ENCODE measurements at places on chromosomes 16 and 17. TPM values are rescaled to one million over a fixed set of nuclear protein-coding genes. Genes with fewer than 3 reads are reported as not detected.

KRT33A gene
- not detected for total RNA-seq

GALNS gene
- 18.3 TPM for total RNA-seq

RBFOX1 gene
- not detected for total RNA-seq

BAIAP3 gene
- 13.1 TPM for total RNA-seq

DNA sequence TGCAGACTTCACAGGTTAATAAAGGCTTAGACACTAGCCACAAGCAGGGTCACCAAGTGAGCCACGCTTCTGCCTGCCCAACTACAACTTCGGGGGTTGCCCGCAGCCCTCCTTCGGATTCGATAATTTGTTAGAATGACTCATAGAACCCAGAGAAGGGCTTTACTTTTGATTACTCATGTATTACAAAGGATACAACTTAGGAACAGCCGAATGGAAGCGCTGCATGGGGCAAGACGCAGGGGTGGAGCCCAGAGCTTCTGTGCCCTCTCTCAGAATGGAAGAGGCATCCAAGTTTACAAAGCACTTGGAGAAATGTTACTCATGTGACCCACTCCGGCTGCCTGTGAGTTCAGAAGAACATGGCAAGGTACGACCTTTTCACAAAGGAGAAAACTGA is 7.5 kb upstream of the CDH5 start:
- DNase-seq: peak; percentile 75

GRCh38 chr17:31527606-31528005 is 136.1 kb downstream of the RAB11FIP4 start:
- DNase-seq: no peak

GRCh38 chr16:80023865-80024264 is 423.3 kb upstream of the MAF start:
- DNase-seq: no peak

DNA sequence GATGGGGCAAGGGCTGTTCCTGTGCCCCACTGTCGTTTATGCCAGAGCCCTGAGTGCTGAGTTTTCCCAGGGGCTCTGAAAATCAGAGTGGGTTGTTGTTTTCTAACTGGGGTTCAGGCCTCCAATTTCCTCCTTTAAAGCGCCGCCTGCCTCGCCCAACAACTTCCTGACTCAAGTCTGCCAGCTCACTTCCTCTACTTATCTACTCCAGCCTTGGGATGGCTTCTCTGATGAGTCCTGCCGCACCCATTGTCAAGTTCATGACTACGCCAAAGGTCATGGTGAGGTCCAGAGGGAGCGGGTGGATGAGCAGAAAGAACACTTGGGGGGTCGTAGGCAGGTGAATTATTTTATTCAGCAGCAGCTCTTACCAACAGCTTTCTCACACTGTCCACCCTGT is 104.7 kb downstream of the UTP18 start:
- no peak for DNase-seq

DNA sequence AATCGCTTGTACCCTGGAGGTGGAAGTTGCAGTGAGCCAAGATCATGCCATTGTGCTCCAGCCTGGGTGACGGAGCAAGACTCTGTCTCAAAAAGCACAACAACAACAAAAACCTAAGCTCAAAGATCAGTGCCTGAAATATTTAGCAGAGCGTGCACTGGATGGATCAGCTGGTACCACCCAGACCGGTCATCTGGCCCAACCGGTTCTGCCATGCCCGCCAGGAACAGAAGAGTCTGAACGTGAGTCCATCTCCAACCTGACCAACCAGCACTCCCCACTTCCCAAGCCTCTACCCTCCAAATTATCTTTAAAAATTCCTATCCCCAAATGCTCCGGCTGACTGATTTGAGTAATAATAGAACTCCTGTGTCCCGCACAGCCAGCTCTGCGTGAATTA is 1.5 kb upstream of the UQCC4 start:
- no peak for DNase-seq

DNA sequence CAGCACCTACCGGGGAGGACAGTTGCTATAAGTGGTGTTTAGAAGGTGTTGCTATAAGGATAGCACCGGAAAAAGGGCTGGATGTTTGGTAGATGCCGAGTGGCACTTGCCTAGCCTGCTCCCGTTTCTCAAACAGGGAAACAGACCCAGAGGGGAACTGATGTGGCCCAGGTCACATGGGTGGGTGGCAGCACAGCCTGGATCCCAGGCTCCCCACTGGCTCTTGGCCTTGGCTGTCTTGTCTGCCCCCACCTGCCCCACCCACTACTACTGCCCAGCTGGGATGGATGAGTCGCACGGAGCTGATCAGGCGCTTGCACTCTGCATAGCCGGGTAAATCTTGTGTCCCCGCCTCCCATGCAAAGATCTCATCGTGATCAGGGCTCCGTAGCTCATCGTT is 7.2 kb downstream of the SMTNL2 start:
- DNase-seq: peak; percentile 6

DNA sequence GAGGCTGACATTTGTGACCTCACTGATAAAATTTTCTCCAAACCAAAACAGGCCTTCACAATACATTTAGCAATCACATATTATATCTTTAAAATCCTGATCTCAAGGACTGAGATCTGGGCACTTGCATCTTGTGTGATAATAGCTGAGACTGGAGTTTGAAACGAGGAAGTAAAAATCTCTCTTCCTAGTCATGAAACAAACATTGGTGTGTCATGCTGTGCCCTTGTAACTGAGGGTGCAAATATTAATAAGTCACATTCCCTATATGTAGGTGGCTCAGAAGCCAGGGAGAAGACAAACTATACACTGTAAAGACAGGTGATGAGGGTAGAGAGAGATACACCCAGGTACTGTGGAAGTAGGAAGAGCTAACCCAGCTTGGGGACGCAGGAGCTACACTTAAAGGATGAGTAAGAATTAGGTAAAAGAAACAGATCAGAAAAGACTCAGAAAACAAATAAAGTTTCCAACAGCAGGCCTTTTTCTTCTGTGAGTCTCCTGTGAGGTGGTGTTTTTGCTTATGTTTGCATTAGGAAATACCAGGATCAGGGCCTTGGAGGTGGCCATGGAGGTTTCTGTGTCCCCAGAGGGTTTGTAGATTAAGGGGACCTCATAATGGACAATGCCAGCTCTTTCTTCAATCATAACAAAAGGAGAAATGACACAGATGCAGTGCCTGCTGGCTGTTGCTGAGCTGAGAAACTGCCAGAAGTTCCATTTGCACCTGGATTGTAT is 335.7 kb downstream of the GRIN2A start:
- peak; percentile 58 for DNase-seq

DNA sequence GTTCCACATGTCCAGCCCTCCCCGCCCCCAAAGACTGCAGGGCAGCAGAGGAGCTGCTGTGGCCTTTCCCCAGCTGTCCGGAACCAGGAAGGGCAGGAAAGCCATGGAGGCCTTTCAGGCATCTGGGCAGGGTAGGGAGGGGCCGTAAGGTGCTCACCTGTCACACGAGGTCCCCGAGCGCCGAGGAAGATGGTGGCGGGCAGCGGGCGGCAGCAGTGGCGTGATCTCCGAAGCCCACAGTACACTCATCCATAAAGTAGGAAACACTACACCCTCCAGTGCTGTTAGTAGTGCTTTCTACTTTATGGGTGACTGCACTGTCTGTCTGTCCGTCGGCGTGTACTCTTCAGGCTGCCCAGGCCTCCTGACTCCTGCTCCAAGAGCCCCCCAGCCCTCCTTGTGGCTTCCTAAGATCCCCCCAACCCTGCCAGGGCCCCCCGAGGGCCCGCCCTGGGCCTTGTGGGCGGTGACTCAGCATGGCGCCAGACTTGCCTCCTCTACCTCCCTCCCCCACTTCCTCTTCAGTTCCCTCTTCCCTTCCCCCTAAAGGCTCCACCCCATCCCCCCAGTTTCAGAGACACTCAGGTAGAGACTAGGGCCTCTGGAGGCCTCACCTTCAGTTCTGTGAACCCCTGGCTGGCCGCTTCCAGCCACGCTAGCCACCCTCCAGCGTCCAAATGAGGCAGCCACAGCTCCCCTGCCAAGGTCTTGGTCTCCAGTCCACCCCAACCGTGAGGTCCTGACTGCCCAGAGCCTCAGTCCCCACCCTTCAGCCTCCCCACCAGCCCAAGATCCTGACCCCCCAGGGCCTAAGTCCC is 2.6 kb upstream of the TSPOAP1 start:
- DNase-seq: no peak

DNA sequence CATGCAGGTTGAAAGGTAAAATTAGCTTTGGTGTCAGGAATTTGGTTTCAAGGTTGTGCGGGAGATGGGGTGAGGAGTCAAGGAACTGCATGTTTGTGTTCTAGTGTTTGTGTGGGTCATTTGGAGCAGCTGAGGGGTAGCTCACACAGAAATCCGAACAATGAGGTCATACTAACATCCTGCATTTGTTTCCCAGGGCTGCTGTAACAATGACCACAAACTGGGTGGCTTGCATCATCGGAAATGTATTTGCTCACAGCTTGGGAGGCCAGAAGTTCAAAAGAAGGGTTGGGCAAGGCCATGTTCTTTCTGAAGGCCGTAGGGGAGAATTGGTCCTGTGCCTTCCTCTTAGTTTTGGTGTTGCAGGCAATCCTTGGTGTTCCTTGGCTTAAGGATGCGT is 287.4 kb downstream of the HAPSTR1 start:
- no peak for DNase-seq

GRCh38 chr17:40510328-40510648 is 8.9 kb upstream of the TNS4 start:
- DNase-seq: peak; percentile 87

- DNase-seq: no peak
These were observed 1.8 kb upstream of the TMEM98 start for GRCh38 chr17:32926183-32926582.

DNA sequence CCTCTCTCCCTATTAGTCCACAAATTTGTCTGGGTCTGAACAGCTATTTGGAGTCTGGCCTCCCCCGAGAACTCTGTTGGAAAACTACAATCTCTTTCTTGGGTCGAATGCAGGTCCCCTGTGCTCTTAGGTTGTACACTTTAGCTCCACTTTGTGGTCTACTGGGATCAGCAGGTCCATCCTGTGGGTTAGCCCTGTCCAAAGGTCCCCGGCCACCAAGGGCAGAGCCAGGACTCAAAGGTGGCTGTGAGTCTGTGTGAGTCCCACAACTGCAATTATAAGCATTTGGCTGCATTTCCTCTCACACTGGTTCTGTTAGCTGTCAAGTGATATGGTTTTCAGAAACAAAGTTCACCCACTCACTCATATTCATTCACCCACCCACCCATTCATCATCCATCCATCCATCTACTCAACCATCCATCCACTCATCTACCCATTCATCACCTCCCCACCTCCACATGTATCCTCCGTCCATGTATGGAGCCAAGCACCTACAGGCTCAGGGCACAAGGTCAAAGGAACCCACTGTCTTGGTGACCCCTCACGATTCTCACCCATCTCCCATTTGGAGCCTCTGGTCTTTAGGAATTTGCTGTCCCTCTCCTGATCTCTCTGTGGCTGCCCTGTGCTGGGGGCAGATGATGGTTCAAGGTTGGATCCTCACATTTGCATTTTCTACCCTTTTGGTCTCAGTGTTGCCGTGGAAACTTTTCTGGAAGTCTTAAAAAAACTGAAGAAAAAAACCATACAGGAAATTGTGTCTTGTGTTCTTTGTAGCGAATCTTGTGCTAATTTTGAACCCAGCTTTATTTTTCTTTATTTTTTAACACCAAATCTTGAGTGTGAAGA is 45.8 kb downstream of the IRF8 start:
- no peak for DNase-seq

GRCh38 chr16:24917891-24918290 is 72.1 kb downstream of the SLC5A11 start:
- no peak for DNase-seq

- DNase-seq: no peak
These were observed 20.0 kb downstream of the HS3ST3B1 start for GRCh38 chr17:14320734-14321475.

GRCh38 chr16:85689285-85689949 is 663 bp upstream of the GINS2 start:
- peak; percentile 19 for DNase-seq
